Cerebellar nuclear complex (tissue), 1 donor: ENCODE measurements at places on chromosomes 4 and X.

GRCh38 chrX:33726281-33727160 is 405.6 kb downstream of the FAM47A start:
- no peak for DNase-seq

DNA sequence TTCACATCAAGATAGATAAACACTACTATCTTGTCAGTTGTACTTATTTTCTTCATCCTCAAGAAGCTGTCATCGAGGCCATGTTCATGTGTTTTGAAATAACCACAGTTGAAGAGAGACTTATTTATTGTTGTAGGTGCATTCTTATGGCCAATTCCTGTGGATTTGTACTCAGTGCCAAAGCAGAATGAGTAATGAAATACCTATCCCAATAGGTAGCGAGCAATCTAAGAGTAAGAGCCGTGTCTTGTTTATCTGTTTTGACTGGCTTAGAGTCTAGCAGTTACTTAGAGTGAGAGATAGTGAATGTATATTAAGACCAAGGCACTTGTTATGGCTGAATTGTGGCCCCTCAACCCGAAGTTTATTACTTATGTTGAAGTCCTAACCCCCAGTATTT is 631.0 kb upstream of the SPANXN1 start:
- DNase-seq, result no peak

DNA sequence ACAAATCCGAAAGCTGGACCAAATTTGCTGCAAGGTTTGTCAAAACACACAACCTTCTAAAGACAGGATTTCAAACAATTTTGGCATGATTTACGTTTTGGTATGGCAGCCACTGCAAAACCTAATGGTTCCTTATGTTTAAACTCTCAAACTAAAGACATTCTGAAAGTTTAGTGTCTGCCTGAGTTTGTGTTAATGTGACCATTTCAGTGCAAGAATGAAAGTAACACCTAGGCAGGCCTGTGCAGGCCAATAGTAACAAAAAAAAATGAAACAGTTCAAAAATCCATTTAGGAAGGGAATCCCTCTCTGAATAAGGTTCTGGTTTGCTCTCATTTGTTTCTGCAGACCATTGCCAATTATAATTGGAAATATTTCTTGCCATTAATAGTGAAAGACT is 1.9 kb upstream of the LDB2 start:
- DNase-seq, result no peak

GRCh38 chr4:73662709-73663546 is 42.7 kb upstream of the RASSF6 start:
- DNase-seq, result no peak

GRCh38 chr4:60575336-60575735 is 624.8 kb upstream of the ADGRL3 start:
- no peak for DNase-seq

DNA sequence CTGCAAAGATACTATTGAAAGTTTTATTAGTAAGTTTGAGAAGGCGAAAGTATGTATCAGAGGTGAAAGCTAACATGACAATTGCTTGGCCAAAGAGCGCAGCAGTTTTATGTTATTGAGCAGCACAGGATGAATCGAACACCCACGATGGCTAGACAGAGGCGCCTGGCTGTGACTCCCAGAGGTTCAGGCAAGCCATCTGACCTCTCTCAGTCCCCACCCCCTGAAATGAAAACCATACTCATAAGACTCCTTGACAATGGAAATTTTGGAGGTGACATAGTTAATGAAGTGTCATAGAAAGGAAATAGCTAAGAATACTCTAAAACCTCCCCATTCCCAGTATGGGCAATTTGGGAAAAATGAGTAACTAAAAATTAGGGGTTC is 70.6 kb downstream of the MGST2 start:
- no peak for DNase-seq

- no peak for DNase-seq
These were observed 66.0 kb upstream of the GEMIN8 start for GRCh38 chrX:14095702-14096101.

DNA sequence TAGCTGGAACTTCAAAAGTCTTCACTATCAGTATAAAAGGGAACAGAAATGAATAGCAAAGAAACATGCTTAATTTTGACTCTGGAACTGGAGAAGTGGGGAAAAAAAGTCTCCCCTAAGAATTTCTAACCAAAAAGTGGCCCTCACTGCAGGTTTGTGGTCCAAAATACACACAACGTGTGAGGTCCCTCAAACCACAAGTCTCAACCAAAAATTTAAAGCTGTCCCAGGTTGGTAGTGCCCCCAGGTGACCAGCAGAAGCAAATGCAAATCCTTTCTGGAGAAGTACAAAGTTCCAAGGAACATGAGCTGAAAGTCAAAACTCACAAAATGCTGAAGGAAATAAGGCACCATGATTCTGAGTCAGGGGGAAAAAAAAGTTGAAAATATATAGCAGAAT is 23.6 kb upstream of the VAMP7 start:
- no peak for DNase-seq

DNA sequence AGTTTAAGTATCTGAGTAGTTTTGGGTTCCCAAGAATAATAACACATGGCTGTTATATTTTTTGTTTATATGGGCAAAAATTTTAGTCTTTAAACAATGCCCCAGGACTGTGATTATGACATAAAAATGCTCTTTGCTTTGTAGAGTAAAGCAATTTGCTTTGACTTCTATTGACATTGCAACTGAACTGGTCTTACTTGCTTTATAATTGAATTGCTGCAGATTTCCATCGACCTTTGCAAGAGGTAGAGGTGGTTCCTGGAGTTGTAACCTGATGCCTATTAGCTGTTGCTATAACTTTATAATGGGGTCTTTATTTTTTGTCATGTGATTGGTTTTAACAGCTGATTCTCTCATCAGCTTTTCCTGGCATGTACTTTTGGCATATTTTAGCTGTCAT is 302.9 kb downstream of the ARHGAP10 start:
- no peak for DNase-seq

- DNase-seq, result no peak
These were observed 694 bp downstream of the PDS5A start for GRCh38 chr4:39976945-39977488.

DNA sequence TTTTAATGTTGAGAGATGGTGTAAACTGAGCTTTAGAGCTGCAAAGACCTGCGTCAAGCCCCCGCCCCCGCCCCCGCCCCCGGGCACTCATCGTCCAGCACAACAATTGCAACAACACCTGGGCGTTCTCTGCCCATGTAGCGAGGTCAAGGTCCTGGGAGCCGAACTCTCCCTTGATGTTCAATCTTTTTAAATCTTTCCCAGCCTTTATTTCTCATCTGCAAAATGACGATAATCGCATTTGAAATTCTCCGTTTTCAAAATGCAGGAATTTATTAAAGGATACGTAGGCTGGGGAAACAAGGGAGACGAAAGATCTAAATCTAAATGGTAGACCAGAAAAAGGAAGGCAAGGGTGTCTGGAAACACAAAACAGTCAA is 648 bp upstream of the MSMO1 start:
- DNase-seq, result no peak

DNA sequence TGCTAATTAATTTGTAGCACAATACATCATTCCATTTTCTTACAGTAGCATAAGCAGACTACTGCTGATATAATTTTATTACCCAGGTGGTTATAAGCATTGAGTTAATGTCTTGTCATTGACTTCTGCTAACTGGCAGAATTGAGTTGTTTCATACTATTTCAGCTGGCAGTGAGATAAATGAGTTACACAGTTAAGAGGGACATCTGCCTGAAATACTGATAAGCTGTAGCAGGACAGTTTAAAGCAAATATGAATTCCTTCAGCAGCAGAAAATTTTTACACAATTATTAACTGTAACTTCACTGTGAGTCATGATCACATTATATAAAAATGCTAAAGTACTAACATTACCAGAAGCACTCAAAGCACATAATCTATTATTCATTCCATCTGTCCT is 326.8 kb downstream of the INPP4B start:
- DNase-seq, result no peak

- no peak for DNase-seq
These were observed 23.5 kb upstream of the PRDM8 start for GRCh38 chr4:80173841-80174240.

- DNase-seq, result no peak
These were observed 254.5 kb downstream of the UNC5C start for GRCh38 chr4:95294321-95294720.

DNA sequence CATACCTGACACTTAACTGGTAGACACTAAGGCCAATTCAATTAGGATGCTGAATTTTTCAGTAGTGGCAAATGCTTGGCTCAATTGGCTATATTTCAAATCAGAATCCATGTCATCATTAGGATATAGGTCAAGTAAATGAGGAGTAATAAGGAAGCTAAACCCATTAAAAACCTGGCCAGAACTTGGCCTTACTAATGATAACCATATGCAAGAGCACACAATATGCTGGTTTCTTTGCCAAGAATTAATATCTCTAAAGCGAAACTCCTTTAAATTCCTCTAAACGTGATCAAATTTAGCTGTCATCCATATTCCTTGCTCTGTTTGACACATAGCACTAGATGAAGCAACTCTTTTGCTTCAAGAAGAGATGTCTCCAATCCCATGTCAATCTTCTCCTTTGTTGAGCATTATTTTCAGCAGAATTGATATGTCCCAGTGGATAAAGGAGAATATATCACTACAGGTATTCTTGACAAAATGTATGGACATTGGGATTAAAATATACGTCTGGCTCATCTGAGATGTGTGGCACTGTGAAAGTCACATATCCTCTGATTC is 206.1 kb upstream of the ANKRD50 start:
- no peak for DNase-seq

DNA sequence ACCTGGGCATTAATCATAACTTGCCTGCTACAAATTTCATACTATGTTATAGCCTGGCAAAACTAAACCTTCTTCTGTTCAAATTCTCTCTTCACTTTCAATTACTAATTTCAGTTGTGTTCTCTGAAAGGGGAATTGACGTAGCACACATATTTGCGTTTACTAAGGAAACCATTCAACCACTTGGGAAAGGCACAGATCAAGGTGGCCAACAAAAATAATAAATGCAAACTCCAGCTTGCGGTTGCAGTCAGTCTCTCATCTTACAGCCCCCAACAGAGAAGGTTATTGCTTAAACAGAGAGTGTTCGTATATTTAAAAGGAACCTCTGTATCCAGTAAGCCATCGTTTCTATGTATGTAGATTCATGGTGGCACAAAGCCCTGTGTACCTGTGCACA is 4.0 kb downstream of the SRPX start:
- DNase-seq, result no peak

DNA sequence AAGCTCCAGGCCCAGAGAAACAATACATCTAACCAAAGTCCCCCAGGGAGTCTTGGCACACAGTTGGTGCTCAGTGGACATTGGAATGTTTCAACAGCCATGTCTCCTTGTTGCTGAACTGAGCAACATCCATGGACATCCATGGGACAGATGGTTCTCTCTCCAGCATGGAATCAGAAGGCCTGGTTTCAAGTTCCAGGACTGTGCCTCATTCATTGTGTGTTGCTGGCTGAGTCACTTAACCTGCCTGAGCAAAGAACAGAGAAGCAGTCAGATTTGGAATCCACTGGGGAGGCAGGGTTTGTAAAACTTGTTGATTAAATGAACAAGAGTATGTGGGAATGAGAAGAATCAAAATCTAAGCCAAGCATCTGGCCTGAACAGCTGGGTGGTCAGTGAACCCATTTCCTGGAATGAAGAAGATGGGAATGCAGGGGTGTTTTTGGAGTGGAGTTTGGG is 147.9 kb downstream of the CHIC2 start:
- no peak for DNase-seq

- DNase-seq, result no peak
These were observed 89.6 kb downstream of the SHROOM2 start for GRCh38 chrX:9875801-9876200.

GRCh38 chr4:132593717-132594400 is 555.2 kb upstream of the PCDH10 start:
- DNase-seq, result no peak

DNA sequence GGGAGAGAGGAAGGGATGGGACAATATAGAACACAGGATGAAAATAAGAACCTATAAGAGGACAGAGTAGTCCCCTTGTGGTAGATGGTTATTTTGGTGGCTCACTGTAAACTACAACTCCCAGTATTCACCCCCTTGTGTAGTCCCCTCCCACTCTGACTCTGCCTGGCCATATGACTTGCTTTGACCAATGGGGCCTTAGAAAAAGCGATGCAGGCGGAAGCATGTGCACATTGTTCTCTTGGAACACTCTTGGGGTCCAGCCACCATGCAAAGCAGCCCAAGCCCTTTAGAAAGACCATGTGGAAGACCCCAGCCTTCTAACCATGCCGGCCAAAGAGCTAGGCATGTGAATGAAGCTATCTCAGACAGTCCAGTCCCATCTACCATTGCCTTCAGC is 415.0 kb downstream of the BCOR start:
- no peak for DNase-seq

- no peak for DNase-seq
These were observed at the start of gene PLAC1 for GRCh38 chrX:134658002-134658759. Gene PLAC1 (minus strand): TSS chrX:134658471. CDS start chrX:134566682, 91,789 bp downstream.

DNA sequence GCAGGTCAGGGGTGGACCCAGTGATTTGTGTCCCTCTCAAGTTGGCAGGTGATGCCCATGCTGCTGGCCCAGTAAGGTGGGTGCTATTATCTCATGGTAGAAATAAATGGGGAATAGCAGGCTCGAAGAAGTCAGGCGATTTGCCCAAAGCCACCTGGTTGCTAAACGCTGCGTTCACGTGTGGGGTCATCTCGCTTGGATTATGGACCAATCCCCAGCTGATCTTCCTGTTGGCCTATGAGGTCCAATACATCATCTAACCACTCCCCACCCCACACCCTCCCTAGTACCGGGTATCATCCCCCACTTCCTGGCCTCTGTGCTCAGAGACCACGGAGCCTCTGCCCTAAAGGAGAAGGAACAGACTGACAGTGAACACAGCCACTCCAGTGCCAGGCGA is 18.3 kb upstream of the MSX1 start:
- no peak for DNase-seq

DNA sequence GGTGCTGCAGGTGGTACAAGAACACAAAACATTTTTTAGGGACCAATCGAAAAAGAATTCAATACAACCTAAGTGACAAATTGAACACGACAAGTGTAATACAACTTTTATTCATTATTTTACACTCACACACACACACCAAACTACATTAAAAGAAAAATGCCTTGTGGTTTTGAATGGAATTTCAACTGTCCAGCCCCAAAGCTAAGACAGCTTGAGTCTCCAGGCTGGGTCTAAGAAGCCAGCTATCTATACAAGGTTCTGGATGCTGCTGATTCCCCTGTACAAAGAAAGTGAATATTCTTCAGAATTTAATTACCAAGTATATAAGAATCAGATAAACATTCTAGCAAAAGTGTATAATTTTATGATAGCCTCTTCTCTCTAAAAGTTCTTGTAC is 118.2 kb downstream of the PPP3CA start:
- DNase-seq, result no peak

- DNase-seq, result no peak
These were observed 78.5 kb upstream of the SPANXC start for GRCh38 chrX:141320801-141321200.

DNA sequence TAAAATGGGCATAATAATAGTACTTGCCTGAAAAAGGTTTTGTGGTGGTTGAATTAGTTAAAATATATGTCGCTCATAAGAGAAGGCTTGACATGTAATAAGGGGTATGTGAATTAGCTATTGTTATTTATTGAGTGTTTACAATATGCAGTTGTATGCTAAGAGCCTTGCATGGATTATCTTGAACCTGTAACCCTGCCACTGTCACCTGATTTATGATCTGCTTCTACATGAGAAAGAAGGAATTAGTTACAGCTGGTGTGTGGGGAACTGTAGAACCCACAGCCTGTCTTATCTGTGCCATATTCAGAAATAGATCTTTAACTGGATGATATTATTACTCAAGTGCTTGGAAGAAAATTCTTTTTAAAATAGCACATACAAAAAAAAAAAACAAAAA is 227.7 kb downstream of the LDB2 start:
- no peak for DNase-seq
